ENCODE measurements at places on chromosomes 3 and 15. TPM values are rescaled to one million over a fixed set of nuclear protein-coding genes. Genes with fewer than 3 reads are reported as not detected.

FBXL2 gene
- 5.4 TPM for total RNA-seq

DGKG gene
- total RNA-seq, result 12.1 TPM

FAM174B gene
- 9.6 TPM for total RNA-seq

FAIM gene
- total RNA-seq, result 24.1 TPM

ACTC1 gene
- total RNA-seq, result 0.48 TPM
